ENCODE measurements at places on chromosomes 2 and 18.

GRCh38 chr2:217621391-217621801 is 381.4 kb downstream of the TNS1 start:
- no peak for DNase-seq

DNA sequence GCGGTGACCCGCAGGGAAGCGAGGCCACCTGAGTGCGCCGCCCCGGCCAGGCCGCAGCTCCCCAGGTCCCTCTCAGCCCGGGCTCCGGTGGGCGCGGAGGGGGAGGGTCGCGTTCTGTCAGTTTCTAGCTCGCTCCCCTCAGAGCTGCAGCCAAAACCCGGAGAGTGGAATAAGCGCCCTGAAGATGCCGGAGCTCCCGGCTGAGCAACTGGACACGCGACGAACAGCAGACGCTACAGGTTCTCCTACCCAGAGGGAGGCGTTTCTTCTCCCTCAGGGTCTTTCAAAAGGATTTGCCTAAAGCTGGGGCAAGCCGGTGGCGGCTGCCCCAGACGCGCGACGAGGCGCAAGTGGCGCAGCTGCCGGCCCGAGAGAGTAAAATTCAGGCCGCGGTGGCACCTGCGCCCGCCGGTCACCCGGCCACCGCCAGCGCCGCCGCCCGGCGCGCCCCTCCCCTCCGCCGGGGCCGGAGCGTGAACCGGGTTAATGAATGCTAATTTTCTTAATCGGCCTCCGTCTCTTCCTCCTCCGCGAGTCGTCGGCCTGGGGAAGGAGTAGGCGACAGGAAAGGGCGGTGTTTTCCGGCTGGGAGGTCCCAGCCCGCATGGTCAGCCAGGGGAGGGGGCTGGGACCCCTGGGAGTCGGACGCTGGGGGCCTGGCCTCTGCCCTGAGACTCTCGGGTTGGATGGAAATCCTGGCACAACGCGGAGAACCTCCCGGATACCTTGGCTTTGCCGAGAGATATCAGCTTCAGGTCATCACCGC is 845 bp upstream of the CDC42EP3 start:
- DNase-seq = peak; percentile 95

GRCh38 chr2:10201201-10201600 is 78.7 kb downstream of the RRM2 start:
- DNase-seq = no peak

- peak; percentile 57 for DNase-seq
Measured at GRCh38 chr2:66872081-66872985, 437.4 kb downstream of the MEIS1 start.

GRCh38 chr2:48548840-48549239 is 18.9 kb downstream of the STON1 start:
- peak; percentile 41 for DNase-seq

DNA sequence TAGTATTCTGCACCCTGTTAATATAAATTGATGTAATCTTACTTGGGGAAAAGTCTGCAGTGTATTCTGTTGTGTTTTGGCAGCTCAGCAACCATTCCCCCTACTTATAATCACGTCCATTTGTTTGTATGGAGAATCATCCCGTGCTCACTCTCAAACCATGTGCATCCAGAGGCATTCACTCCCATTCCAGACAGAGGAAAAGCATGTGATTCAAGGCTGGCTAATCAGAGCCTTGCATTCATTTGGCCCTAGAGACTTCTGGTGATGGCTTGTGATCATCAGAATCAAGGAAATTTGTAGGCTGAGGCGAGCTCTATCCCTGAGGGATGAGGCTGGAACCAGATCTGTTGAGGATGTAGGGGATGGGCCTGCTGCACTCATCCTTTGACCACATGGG is 5.1 kb upstream of the WIPF1 start:
- DNase-seq = no peak

DNA sequence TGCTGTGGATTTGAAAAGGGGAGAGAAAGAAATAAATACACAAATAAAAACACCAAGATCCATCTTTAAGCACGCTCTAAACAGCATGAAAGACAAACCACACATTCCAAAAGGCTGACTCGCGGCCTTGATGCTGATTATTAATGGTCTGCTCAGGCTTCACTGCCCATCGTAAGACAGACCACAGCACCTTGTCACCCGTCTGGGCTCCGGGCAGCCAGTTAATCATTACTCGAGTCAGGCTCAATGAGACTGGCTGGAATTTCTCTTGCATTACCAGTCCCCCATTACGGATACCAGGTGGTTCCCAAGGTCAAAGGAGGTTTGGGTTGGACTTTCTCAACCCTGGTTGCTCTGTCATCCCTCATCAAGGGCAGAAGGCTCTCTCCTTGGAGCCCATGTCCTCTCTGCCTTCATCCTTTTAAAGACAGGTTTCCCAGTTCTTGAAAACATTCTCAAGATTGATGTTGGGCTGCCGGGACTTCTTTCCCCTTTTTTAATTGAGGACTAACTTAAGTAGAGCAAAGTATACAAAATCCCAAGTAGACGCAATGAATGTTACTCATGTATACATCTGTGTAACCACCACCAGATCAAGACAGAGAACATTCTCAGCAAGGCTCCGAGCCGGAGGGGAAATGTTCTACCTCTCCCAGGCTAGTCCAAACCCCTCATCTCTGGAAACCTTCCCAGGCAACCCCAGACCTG is 8.1 kb downstream of the SMAD7 start:
- peak; percentile 91 for DNase-seq

DNA sequence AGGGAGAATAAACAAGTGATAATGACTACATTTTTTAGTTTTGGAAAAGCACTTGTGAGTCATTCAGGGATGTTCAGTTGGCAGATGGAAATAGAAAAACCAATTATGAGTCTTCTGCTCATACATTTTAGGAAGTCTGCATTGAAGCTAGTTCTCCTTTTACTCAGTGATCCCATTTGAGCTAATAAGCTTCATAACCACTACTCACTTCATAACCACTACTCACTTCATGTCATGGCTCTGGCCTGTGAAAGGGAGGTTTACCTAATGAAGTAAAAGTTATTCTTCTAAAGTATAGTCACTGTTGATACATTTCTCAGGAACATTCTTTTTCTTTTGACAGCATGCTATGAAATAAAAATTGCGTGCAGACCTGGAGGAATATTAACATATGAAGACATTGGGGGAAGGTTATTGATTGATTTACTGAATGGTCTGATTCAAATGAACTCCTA is 948.7 kb downstream of the TSN start:
- no peak for DNase-seq

DNA sequence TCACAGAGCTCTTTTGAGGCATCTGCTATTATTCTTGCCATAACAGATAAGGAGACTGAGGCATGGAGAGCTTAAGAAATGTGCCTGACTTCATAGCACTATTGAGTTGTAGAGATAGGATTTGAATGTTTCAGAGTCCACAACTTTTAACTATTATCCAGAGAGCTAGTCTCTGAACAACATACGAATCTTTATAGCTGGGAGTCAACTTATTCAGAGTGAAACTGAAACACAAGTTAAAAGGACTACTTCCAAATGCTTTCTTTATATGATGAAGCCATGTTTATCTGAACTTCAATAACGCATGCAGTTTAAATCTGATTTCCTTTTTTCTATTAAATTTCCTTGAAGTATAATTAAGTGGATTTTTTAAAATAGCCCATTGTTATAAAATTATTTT is 268.8 kb downstream of the IKZF2 start:
- DNase-seq = no peak

DNA sequence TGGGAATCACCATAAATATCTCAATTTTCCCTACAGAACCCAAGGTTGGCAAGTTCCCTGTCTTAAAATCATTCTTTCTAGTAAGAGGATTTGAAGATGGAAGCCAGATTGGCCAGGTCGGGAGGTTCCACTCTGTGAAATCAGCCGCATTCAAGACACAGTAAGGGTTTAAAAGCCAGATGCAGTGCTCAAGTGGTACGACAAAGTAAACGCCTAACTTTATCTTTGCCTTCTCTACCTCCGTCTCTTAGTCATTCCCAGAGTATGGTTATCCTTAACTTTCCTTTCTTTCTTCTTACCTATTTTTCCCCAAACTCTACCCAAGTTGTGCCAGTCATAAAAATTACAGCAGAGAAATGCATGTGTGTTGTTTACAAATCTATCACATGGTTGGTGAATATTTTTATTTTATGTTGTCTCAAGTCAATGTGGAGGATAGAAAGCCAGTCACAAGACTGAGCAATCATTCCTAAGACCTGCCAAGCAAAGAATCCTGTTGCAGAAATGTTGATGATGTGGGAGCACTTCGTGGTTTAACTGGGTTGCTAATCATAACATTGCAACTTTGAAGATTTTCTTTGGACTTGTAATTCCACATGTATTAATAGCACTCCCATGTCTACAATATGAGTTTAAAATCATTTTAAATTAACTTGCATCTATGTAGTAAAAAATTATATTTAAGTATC is 62.6 kb downstream of the SLC40A1 start:
- peak; percentile 46 for DNase-seq

DNA sequence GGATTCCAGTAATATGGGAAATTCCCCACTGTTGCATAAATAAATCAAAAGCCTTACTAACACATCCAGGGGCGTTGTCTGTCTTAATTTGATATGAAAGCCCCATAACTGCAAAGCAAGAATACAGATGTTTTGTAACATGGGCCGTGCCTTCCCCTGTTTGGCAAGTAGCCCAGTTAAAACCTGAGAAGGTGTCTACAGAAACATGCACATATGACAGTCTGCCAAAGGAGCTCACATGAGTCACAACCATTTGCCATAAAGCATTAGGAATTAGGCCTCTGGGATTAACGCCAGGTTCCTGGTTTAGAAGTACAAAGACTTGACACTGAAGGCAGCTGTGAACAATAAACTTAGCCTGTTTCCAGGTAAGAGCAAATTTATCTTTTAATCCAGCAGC is 43.1 kb upstream of the LONRF2 start:
- peak; percentile 48 for DNase-seq

DNA sequence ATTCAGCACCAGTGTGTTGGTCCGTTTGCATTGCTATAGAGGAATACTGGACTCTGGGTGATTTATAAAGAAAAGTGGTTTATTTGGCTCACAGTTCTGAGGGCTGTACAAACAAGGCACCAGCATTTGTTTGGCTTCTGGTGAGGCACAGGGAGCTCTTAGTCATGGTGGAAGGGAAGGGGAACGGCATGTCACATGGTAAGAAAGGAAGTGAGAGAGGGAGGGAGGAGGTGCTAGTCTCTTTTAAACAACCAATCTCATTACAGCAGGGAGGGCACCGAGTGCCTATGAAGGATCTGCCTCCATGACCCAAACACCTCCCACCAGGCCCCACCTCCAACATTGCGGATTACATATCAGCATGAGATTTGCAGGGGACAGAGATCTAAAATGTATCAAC is 143.9 kb upstream of the DLX2 start:
- DNase-seq = no peak

- DNase-seq = no peak
Measured at GRCh38 chr2:42843131-42843530, 50.7 kb upstream of the HAAO start.

GRCh38 chr2:42195559-42195958 is 26.4 kb downstream of the EML4 start:
- DNase-seq = peak; percentile 34

- DNase-seq = no peak
Measured at GRCh38 chr2:120871016-120871635, 135.5 kb downstream of the GLI2 start.

DNA sequence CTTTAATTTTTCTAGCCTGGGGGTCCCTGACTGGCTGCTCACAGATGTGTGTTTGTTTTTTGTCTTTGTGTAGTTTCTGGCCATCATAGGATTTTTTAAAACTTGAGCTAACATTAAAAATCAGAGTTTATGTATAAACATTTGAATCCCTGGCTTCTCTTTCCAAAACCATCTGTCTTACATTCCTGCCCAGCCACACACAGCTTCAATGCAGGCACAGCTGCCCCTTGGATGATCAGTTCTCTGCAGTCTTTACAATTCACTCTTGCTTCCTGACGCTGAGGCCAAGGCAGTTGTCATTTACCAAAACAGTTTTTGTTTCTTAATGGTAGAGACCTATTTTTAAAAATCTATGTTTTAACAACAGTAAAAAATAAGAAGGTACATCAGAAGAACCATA is 169.2 kb upstream of the LRRTM1 start:
- DNase-seq = peak; percentile 14

DNA sequence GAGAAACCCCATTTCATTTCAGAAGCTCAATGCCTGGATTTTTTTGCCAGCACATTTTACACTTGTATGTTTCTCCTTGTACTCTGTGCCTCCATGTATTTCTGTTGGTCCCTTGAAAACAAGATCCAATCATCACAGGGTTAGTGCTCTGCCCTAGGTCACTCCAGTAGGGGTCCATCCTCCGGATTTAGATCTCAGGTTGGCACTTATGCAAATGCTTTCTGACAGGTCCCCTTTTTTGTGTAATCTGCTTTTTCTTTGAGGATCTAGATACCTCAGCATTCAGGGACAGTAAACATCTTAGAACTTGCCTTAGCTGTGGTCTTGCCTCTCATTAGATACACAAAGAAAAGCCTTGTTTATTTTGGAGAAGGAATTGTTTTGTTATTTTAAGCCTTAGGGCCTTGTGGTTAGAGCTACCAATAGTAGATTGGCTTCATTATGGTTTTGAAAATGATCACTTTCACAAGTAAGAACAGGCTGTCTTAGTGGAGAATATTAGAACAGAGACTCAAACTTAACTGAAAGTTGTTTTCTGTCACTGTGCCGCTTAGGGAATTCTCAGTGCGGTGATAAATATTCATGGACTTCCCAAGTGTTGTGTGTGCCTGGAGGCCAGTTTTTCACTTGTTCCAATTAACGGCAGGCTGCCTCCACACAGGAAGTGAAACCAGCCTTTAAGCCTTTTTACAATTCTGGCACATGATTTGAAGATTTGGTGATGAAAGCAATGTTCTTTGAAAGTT is 7.8 kb downstream of the MERTK start:
- DNase-seq = peak; percentile 23

DNA sequence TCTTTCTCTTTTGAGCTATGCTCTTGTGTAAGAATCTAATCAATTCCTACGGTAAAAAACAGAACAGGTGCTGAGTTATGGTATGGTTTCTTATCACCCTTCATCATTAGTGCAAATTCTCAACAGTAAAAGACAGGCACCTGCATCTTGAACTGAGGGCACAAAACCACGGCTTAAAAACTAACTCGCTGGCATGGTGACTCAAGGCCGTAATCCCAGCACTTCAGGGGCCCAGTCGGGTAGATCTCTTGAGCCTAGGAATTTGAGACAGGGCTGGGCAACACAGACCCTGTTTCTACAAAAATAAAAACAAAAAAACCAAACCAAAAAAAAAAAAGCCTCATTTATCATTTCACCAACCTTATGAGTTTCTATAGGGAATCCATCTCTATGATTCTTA is 33.3 kb downstream of the THAP4 start:
- DNase-seq = no peak

GRCh38 chr2:232892221-232892620 is 22.2 kb downstream of the SNORC start:
- no peak for DNase-seq

GRCh38 chr2:233301248-233301647 is 6.4 kb upstream of the SAG start:
- DNase-seq = no peak

- DNase-seq = peak; percentile 29
Measured at GRCh38 chr2:162210385-162210784, 32.9 kb downstream of the FAP start.

GRCh38 chr2:134919341-134920210 is 954 bp downstream of the CCNT2 start:
- peak; percentile 17 for DNase-seq
